Stimulated activated CD8-positive, alpha-beta memory T cell treated with anti-CD3 and anti-CD28 coated beads, Interleukin-4, amount 100 ng/mL, for 1 hour (primary cell): ENCODE measurements at places on chromosomes 5 and 9.

DNA sequence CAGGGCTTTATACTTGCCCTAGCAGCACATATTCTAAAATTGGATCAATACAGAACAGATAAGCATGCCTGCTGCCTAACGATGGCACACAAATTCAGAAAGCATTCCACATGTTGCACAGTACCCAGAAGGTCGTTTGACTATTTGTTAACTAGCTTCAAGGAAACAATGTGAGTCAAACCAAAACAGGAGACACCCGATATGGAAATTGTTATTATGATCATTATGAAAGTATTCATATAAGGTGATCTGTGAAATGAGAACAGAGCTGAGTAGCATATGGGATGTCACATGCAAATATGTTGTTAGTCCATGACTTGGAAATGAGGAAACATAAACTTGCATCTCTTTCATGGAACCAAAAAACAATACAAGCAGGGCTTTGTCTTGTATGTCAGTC lies 56.3 kb upstream of the BICD2 start:
- DNase-seq: no peak

DNA sequence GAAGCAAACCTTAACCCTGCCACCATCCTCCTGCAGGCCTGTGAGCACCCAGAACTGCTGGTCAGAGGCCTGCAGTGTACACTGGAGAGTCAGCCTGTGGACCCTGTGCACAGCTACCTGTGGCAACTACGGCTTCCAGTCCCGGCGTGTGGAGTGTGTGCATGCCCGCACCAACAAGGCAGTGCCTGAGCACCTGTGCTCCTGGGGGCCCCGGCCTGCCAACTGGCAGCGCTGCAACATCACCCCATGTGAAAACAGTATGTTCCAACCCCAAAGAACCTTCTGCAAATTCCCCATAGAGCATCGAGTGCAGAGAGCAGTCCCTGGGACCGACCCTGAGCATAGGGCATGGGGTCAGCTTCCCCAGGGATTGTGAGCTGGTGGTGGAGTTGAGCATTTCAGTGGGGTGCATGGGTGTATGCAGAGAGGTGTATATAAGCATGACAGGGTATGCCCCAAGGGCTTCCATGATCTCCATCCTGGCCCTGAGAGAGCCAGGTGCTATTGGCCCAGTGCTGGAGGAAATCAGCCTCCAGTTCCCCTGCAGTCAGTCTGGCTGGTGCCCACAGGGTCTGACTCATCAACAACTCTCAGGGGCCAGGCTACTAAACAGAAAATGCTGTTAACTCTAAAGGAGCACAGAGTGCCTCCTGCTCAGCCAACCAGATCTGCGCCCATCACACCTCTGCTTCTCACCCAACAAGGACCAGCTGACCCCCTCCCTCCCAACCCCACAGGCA lies 126.2 kb downstream of the SAXO1 start:
- DNase-seq: no peak

GRCh38 chr9:2271426-2271825 lies 256.3 kb downstream of the SMARCA2 start:
- no peak for DNase-seq

GRCh38 chr9:130156672-130157071 lies 15.5 kb upstream of the NCS1 start:
- no peak for DNase-seq

DNA sequence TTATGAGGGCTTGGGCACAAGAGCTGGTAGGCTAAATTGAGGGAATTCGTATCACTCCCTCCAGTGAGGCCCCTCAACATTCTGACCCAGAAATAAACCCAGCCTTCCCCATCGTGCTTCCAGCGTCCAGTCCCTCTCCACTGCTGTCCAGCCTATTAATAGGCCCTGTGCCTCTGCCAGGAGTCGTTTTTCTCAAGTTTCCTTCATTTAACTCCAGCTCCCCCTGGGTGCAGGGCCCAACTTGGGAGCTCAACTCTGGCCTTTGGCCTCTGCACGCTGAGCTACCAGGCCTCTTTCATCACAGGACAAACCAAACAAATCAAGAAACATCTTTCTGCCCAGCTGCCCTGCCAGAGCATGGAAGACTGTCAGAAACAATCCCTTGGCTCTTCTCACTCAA lies 10.0 kb downstream of the HBEGF start:
- DNase-seq: no peak

DNA sequence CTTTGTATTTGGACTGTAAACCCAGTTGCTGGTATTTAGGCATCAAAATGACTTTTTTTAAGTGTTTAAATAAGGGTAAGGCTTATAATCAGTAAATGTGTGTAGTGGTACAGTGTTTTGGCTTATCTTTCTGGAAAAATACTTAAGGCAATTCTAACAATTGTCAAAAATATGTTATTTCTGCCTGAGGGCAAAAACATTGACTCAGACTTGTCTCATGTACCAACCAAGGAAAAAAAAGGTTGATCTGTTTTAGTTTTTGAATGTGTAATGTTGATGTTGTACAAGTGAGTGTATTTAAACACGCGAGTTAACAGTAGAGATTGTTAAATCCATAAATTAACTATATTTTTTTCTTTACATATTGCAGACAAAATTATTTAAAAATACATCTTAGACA lies 277.8 kb upstream of the TYRP1 start:
- no peak for DNase-seq

GRCh38 chr9:100170556-100170955 lies 71.5 kb downstream of the INVS start:
- no peak for DNase-seq

DNA sequence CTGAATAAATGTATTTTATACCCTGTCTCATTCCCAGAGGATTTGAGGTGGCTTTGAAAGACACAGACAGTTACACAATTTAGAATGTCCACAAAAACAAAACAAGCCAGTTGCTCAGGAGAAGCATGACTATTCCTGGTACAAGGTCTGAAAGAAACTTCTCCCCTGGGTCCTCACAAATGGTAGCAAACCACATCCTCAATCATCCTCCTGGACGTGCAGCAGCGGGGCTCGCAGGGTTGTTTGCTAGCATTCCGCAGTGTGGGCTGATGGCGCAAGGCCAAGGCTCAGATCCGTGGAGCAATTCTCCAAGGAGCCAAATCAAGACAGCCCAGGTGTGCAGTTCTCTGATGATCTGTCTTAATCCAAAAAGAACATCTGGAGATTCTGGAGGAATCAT lies 210.3 kb downstream of the ACTL7B start:
- no peak for DNase-seq

GRCh38 chr5:148443998-148444397 lies 60.2 kb downstream of the FBXO38 start:
- DNase-seq: no peak

- no peak for DNase-seq
Observed at GRCh38 chr9:134785325-134786108, 95.1 kb upstream of the FCN2 start.

GRCh38 chr5:154276973-154277331 lies 86.4 kb downstream of the GALNT10 start:
- no peak for DNase-seq

DNA sequence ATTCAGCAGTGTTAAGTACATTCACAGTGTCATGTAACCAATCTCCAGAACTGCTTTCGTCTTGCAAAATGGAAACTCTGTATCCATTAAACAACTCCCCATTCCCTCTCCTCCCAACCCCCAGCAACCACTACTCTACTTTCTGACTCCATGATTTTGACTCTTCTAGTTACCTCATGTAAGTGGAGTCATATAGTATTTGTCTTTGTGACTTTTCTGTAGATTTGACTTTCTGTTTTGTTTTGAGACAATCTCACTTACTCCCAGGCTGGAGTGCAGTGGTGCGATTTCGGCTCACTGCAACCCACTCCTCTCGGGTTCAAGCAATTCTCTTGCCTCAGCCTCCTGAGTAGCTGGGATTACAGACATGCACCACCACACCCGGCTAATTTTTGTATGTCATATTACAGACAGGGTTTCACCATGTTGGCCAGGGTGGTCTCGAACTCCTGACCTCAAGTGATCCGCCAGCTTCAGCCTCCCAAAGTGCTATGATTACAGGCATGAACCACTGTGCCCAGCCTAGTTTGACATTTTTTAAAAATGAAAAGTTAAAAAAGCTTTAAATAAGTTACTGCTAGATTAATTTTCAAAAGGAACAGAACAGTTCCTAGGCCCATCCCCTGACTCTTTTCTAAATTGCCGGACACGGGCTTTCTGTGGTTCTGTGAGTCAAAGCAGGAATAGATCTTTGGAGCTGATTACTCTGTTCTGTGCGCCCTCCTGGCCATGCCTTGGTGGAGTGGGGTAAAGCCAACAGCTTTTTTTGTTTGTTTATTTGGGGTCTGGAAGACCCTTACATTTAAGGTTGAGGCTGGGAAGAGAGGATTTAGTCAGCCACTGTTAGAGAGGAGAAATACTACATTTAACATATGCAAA lies 59.3 kb downstream of the RALGPS1 start:
- DNase-seq: no peak

DNA sequence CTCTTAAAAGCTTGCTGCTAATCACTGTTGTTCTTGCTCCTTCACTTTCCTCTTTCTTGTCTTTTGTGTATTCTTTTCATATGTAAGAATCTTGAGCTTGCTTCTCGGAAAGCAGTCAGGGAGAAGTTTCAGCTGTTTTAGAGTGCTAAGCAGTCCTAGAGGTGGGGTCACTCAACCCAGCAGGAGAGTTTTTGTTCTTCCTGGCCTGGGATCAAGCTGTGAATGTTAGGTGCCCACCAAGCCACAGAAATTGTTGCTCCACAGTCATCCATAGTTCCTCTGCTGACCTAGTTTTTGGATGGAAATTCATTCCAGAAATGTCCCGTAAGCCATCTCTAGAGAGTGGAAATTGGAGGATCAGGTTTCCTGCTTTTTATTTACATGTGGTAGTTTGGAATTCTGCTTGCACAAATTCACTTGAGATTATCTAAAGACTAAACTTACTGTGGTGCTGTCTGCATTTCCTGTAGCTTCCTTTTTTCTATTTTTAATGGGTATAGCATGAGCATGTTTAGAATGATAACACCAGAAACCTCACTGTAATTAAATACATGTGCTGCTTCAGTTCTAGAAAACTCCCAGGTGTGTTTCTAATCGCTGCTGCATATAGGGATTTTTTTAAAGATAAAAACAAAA lies 108.7 kb downstream of the MAST4 start:
- no peak for DNase-seq

DNA sequence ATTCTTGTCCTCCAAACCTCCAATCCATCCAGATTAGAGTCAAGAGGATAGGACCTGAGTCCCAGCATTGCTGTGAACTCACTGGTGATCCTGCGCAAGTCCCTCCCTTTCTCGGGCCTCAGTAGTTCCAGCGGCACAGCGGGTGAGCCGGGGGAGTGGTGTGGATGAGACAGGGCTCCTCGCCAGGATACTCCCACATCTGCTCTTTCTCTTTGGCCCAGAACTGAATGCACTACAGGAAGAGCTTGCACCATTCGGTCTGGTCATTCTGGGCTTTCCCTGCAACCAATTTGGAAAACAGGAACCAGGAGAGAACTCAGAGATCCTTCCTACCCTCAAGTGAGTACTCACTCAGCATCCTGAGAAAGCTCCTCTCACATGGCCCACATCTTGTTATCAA lies 6.3 kb downstream of the GPX3 start:
- no peak for DNase-seq

GRCh38 chr5:139046551-139046950 lies 151.6 kb downstream of the SIL1 start:
- no peak for DNase-seq

DNA sequence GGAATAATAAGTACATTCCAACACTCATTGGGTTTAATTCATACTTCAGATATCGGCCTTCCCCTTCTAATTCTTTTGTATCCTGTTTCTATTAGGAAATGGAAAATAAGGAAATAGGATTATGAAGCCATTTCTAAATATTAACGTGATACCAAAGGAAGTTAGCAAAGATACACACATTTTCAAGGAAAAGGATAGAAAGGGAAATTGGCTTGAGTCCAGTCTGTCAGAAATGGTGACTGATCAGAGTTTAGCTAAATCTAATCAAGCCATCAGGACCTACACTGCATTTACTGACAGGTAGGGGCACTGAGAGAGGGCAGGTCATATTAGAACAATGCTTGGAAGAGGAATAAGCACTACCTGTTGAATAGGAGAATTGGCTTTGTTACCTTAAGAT lies 3.1 kb downstream of the TRPM3 start:
- DNase-seq: no peak

GRCh38 chr5:154090656-154091055 lies 51.9 kb downstream of the MFAP3 start:
- no peak for DNase-seq

DNA sequence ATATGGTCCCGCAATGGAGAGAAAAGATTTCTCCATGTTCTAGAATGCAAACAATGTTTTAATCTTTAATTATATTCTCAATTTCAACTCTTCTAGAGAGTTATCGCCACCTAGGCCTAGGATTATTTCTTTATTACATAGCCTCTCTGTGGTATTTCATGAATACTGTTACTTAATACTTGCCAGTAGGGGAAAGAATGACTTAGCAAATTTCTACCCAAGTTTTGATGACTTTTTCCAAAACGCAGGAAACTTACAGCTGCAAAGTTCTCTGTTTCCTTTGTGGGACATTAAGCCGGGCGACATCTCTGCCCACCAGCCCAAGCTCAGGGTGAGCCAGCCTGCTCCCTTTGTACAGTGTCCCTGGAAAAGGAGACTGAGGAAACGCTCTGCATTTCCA lies 73.8 kb downstream of the MED27 start:
- no peak for DNase-seq

DNA sequence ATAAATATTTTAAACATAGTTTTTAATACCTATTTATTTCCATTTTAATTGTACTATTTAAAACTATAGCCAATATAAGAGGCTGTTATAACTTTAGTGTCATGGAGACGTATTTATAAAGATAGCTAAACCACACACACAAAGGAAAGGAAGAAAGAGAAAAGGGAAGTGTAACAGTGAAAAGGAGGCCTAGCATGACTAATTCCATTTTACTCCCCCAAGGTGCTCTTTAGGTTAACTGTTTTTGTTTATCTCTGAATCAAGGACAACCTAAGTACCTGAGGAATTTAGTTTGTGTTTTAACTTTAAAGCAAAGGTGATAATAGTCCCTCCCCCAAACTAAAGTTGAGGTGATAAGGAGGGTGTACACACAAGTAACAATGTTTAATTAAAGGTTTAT lies 1188.9 kb upstream of the C9orf72 start:
- no peak for DNase-seq

GRCh38 chr9:89304020-89304833 lies 6.8 kb upstream of the CKS2 start:
- DNase-seq: no peak

DNA sequence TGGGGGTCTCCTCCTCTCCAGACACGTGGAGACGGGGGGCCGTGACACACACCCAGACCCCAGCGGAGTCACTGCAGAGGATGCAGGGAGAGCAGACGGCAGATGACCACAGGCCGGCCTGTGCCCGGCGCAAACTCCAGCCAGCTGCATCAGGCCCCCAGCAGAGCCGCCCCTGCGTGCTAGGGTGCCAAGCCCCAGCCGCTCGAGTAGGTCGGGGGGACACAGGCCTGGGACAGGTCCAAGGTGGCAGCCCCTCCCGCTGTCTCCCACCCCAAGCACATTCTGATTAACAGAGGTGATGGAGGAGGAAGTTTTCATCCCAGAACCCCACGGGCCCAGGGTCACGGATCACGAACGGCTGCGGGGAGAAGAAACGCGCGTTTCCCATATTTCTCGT lies 14.4 kb downstream of the NACC2 start:
- no peak for DNase-seq
